ENCODE measurements at places on chromosomes 5 and 9.

- DNase-seq, result peak; percentile 29
Measured at GRCh38 chr5:149646564-149646963, 65.3 kb downstream of the ARHGEF37 start.

GRCh38 chr5:93807846-93808245 lies 66.4 kb upstream of the POU5F2 start:
- DNase-seq, result no peak

DNA sequence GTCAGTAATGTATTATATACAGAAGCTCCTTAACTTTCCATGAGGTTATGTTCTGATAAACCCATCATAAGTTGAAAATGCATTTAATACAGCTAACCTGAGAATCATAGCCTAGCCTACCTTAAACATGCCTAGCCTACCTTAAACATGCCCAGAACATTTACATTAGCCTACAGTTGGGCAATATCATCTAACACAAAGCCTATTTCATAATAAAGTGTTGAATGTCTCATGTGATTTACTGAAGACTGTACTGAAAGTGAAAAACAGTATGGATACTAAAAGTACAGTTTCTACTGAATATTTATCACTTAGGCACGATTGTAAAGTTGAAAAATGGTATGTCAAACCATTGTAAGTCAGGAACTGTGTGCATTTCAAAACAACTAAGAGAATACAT lies 1.6 kb downstream of the GM2A start:
- no peak for DNase-seq

- DNase-seq, result no peak
Measured at GRCh38 chr5:178074266-178074952, 38.9 kb upstream of the N4BP3 start.

- DNase-seq, result no peak
Measured at GRCh38 chr5:74946471-74946870, 80.3 kb upstream of the FAM169A start.

DNA sequence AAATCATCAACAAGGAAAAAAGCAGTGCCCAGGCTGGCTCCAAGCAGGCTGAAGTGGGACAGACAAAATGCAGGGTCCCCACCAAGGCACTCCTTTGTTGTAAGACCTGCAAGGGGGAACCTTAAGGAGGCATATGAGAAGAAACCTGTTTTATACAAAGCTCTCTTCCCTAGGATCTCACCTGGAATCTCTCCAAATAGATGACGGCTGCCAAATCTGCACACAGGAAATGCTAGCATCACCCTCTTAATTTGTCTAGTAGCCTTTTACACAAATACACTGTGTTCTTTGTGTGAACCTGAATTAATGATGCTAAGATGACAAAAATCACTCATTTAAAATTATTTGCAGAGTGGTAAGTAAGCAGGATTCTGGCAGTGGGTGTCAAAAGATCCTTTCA lies 280.2 kb downstream of the SPOCK1 start:
- no peak for DNase-seq

GRCh38 chr5:176534640-176535039 lies 2.6 kb downstream of the RNF44 start:
- no peak for DNase-seq

- no peak for DNase-seq
Measured at GRCh38 chr9:128611600-128612394, 44.9 kb downstream of the DYNC2I2 start.

- DNase-seq, result no peak
Measured at GRCh38 chr5:50595199-50595598, 71.2 kb upstream of the PARP8 start.

GRCh38 chr5:137496919-137497318 lies 2.2 kb downstream of the SPOCK1 start:
- DNase-seq, result no peak

- DNase-seq, result no peak
Measured at GRCh38 chr9:86614871-86615849, 260.9 kb upstream of the TUT7 start.

DNA sequence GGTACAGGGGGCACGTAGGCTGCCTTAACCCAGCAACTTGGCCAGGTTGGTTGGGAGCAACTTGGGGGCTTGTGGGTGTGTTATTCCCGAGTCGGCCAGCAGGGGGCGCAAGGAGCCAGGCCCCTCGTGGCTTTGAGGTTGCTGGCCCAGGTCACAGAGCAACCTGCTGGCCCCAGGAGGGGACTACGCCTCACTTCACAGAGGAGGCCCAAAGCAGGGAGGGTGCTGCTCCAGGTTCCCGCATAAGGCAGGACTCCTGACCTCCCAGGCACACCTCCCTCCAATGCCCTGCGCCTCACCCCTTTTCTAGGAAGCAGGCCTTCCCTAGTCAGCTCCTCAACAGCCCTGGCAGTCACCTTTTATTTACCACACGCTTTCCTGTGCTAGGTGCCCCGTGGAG lies 18.1 kb downstream of the KYAT1 start:
- DNase-seq, result peak; percentile 74

GRCh38 chr5:174315871-174316270 lies 270.4 kb downstream of the NSG2 start:
- no peak for DNase-seq

GRCh38 chr9:9846557-9846956 lies 766.2 kb downstream of the PTPRD start:
- DNase-seq, result no peak

DNA sequence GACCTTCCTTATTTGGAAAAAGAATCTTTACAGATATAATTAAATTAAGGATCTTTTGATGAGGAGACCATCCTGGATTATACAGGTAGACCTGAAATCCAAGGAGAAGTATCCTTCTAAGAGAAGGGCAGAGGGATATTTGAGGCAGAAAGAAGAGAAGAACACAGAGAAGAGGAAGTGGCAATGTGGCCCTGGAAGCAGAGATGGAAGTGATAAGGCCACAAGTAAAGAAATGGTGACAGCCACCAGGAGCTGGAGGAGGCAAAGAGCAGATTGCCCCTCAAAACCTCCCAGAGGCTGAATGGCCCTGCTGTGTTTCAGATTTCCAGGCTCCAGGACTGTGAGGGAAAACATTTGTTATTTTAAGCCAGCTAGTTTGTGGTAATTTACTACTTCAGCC lies 93.0 kb upstream of the ANKRD55 start:
- DNase-seq, result no peak

- no peak for DNase-seq
Measured at GRCh38 chr9:87569008-87569509, 71.4 kb downstream of the DAPK1 start.

- no peak for DNase-seq
Measured at GRCh38 chr5:62330302-62330701, 24.3 kb downstream of the KIF2A start.

GRCh38 chr5:16995372-16995771 lies 59.3 kb upstream of the MYO10 start:
- DNase-seq, result no peak

DNA sequence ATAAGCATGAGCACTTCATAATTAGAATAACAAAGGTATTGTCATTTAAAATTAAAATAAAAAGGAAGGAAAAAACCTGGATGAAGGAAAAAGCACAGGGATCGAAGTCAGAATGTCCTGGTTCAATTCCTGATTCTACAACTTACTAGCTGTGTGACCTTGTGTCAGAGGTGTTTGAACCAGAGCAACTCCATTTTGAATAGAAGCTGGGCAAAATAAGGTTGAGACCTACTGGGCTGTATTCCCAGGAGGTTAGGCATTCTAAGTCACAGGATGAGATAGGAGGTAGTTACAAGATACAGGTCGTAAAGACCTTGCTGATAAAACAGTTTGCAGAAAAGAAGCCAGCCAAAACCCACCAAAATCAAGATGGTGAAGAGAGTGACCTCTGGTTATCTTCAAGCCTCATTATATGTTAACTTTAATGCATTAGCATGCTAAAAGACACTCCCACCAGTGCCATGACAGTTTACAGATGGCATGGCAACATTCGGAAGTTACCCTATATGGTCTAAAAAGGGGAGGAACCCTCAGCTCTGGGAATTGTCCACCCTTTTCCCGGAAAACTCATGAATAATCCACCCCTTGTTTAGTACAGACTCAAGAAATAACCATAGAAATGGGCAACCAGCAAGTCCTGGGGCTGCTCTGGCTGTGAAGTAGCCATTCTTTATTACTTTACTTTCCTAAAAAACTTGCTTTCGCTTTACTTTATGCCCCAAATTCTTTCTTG lies 412.7 kb downstream of the PIK3R1 start:
- DNase-seq, result no peak

GRCh38 chr9:98465799-98466198 lies 210.3 kb upstream of the TBC1D2 start:
- no peak for DNase-seq

GRCh38 chr9:37971691-37972090 lies 67.8 kb upstream of the SLC25A51 start:
- DNase-seq, result no peak

- no peak for DNase-seq
Measured at GRCh38 chr9:33329117-33329563, 38.8 kb downstream of the NFX1 start.
